ENCODE measurements at places on chromosomes 4 and X.

- no peak for DNase-seq
These were observed 73.2 kb downstream of the FBXW7 start for GRCh38 chr4:152462695-152463094.

GRCh38 chr4:30716681-30717207 is 3.4 kb upstream of the PCDH7 start:
- DNase-seq = no peak

DNA sequence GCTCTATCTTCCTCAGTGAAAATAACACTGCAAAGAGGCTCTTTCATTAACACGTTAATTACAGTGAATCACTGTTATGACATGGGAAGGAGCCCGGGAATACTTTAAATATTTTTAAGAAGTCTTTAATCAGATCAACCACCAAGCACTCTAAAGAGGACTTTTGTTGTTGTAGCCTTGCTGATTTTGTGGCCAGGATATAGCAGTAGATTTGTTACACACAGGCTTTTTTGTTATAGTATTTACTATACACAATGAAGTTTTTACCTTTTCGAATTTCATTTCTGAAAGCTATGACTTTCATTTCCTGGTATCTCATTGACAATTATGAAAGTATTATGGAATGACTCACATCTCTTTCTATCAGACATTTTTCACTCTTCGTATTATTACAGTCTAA is 20.3 kb downstream of the FGF13 start:
- DNase-seq = no peak

DNA sequence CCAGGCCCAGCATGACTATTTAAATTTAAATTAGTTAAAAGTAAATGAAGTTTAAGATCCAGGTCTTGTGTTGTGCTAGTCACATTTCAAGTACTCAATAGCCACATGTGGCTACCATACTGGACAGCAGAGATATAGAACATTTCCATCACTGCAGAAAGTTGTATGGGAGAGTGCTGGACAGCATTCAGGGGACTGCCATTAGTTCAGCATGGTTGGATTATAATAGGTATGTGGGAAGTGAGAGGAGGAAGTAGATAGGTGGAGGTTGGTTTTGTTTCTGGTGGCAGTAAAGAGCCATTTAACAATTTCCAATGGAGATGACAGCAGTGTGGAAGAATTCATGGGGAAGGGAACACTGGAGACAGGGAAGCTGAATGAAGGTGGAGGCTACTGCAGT is 42.1 kb downstream of the ERVMER34-1 start:
- no peak for DNase-seq

GRCh38 chrX:46611658-46612362 is 38.2 kb downstream of the CHST7 start:
- DNase-seq = peak; percentile 61

DNA sequence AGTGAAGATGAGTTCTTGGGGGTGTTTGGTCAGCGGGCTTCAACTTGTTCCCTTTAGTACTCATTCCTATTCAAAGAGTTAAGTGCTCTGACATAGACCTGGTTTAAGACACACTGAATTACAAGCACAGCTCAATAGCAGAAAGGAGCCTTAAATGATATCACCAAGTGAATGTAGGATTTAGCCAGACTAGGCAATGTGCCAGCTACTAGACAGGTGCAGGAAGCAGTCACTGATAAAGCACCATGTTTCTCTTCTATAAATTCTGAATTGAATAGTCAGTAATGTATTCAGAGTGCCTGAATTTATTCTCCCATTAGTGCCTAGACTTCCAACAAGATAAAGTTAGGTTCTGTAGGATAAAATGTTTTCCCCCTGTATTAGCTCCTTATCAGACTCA is 63.6 kb downstream of the ASB9 start:
- DNase-seq = no peak

DNA sequence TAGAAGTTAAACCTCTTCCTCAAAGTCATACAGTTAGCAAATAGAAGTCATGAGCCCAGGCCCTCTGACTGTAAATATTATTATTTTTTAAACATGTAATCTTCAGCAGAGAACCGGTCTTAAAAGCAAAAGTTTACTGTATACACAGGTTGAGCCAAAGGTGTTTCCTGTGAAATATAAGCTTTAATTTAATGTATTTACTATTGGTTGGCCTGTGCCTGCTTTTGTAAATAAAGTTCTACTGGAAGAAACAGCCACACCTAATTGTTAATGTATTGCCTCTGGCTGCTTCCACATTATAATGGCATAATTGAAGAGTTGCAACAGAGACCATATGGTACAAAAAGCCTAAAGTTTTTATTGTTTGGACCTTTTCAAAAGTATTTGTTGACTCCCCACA is 61.0 kb upstream of the PRDM8 start:
- DNase-seq = no peak

DNA sequence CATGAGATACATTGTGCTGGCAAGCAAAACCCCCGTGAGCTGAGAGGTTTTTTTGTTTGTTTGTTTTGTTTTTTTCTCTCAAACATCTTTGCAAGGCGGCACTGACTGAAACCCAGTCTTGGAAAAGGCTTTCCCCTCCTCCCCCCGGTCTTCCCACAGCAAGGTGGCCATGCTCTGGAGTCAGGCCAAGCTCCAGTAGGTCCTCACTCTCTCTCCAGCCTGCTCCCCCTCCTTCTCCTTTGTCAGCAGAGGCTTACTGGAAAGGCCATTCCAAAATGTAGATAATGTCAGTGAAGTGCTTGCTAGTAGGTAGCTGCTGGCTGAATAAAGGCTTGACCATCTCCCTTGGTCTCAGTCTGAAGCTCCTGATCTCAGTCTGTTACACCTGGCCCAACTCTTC is 32.6 kb downstream of the FRMPD3 start:
- no peak for DNase-seq

GRCh38 chr4:7226439-7226838 is 34.1 kb downstream of the SORCS2 start:
- DNase-seq = no peak

DNA sequence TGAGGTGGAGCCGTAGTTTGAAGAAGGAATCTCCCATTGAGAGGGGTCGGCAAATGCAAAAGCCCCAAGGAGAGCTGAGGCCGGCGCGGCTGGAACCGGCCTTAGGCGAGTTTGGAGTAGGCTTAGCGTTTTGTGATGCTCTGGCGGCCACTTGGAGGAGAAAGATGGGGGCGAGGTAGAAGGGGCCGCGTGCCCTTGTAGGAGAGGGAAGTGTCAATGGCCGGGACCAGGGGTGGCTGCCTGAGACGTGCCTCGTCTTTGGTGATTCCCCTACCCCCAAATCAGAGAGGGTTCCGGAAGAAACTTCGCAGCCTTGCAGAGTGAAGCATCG is 11.7 kb downstream of the MSX1 start:
- DNase-seq = no peak

DNA sequence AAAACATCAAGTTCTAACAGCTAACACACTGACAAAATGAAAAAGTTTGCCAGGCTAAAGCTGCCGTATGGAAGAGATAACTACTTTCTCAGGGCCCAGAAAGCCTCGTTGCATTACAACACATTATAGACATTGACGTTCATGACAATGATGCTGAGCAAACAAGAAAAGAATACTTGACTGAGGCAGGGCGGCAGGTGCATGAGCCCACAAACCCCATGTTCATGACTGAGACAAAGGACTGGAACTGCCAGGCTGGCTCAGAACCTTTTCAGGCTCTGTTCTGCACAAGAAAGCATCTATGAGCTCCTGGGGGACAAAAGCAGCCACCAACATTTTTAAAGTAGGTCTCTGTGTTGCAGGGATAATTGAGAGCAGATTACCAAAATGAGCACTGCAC is 13.6 kb downstream of the TLR6 start:
- no peak for DNase-seq

DNA sequence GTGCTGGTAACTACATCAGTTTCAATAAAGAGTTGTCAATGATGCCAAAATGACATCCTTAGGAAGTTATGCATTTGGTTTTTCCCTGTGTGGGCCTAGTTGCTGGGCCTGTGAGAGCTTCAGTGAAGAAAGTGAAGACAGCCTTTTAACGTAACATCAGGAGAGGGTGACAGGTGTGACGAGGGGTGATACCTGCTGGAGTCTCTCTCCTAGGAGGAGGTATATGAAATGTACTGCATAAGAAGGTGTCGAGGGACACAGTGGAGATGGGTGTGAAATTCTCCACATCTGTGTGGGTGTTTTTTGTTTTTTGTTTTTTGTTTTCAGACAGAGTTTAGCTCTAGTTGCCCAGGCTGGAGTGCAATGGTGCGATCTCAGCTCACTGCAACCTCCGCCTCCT is 49.2 kb downstream of the EVC start:
- no peak for DNase-seq

- no peak for DNase-seq
These were observed 790.1 kb downstream of the TECRL start for GRCh38 chr4:63618883-63619718.

- no peak for DNase-seq
These were observed 292.0 kb downstream of the DTHD1 start for GRCh38 chr4:36573441-36573840.

DNA sequence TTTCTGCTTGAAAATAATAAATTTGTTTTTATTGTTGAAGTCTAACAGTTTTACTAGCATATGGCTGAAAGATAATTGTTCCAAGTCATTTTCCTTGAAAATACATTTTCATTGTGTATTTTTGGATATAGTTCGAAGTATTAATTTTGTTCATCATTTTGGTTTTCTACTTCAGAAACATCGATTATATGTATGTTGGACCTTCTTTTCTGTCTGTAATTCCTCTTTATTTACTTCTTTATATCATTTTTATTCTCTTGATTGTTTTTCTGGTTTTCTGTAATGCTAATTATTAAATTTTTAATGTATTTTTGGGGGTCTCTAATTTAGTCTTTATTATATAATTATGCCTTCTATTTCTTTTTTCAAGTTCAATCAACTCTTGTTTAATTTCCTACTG is 407.1 kb upstream of the FRG1 start:
- DNase-seq = no peak

DNA sequence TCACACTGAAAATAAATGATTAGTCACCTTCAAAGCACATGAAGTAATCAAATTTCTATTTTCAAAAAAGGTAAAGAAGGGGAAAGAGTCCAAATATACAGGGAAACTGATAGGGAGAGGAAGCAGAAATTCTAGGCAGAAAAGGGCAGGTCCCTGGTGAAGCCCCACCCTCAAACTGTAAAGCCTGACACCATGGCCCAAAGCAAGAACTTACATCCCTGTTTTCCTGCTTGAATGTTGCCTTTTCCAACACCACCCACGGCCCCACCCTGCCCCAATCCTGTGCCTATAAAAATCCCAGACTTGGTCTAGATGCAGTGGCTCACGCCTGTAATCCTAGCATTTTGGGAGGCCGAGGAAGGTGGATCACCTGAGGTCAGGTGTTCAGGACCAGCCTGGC is 361.8 kb downstream of the PPP3CA start:
- DNase-seq = no peak

GRCh38 chr4:104719539-104720230 is 225.0 kb upstream of the CXXC4 start:
- DNase-seq = no peak

GRCh38 chr4:11467931-11468330 is 39.2 kb upstream of the HS3ST1 start:
- DNase-seq = no peak

DNA sequence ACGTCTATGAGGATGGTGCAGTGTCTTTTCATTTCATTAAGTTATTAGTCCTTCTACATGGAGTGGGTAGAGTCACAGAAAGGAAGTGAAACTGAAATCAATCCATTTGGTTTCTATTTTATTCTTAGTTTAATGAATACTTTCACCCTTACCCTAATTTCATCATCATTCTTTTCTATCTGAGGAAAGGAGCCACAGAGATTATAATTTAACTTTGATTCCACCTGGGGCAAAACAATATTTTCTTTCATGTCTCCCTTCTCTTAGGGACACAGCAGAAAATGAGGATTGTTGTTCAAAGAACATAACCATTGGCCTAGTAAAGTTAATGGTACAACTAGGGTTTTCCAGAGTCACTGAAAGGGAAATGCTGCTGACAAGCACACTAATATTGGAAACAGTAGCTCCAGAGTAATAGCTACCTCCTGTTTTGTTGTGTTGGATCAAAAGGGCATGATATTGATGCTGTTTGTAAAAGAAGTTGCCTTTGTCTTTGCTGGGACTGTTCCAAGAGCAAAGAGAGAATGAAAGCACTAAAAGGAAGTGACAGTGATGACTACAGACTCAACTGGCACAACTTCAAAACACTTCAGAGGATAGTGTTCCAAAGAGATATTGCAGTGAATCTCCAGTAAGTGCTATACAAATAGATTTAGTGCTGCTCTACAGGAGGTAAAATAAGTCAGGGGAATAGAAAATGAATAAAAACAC is 247.1 kb upstream of the PITX2 start:
- DNase-seq = no peak

DNA sequence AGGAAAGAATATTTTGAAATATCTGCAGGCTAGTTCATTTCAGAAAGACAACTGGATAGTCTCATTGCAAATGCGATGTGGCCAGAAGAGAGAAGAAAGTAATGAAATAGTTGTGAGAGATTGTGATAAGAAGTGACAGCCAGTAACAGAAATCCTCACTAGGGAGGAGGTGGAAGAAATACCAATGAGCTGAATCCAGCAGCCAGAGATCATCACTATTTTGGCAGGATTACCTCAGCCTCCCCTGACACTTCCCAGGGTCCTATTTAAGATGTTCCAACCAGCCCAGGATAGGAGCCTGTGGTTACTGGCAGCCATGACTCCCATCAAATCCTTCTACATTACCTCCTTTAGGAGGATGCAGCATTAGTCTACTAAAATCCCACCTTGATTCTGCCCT is 76.7 kb upstream of the ARHGAP24 start:
- DNase-seq = no peak

DNA sequence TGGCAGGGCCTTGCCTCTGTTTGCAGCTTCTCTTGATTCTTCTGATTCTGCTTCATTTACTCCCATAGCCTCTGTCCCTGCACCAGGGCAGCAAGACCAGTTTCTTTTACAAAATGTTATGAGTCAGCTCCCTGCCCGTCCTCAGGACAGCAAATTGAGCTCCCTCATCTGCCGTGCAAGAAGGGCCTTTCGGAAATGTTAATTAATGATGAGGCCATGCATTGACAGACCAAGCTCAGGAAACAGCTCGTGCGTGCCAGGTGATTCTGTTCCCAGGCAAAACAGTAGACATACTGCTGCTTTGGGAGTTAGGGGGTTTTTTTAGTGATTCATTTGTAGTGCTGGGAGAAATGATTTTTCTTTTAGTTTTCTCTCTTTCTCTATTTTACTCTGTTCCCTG is 231.7 kb downstream of the FBXW7 start:
- no peak for DNase-seq

- DNase-seq = no peak
These were observed 65.0 kb downstream of the CPZ start for GRCh38 chr4:8657381-8658088.

Data from CD8-positive, alpha-beta memory T cell (primary cell).